Activated CD8-positive, alpha-beta memory T cell treated with anti-CD3 and anti-CD28 coated beads for 1 hour (primary cell): ENCODE measurements at places on chromosomes 3 and 15.

DNA sequence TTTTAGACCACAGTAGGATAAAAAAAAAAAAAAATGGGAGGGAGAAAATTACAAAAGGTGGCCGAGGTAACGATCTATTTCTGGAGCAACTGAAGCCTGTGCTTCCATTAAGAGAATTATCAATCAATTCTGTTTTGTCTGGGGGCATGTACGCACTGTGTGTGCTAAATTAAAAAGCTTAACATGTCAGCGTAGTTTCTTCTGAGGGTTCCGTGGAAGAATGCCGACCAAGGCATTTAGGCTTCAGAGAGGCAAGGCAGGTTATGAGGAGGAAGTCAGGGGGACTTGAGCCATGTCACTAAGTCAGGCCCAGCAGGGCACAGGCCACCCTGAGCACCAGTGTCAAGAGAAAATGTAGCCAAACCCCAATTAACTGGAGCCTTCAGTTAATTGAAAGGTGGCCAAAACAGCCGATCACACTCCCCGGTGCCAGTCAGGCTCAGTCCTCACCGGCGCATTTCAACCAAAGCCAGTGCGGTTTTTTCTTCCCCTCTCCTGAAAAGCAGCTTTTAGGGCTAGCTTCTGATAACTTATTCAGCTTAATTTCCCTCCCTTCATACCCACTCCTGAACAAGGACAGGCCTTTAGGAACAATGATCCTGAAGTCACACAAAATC lies 113.9 kb downstream of the MEGF11 start:
- DNase-seq = no peak

DNA sequence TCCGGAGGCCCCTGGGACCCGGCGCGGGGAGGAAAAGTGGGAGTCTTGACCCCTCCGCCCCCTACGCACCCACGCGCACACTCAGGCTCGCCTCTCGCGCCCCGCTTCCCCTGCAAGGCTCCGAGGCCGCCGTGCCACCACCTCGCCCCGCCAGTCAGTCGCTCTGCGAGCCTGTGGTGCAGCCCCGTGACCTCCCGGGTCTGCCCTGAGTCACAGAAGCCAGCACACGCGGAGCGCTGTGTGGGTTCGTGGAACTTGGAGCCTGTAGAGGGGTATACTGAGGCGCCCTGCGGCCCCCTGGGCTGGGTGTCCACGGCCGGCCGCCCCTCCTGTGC lies 380 bp upstream of the ALS2CL start:
- DNase-seq = peak; percentile 24

- DNase-seq = no peak
These were observed 64.2 kb downstream of the SCAPER start for GRCh38 chr15:76840830-76841460.

DNA sequence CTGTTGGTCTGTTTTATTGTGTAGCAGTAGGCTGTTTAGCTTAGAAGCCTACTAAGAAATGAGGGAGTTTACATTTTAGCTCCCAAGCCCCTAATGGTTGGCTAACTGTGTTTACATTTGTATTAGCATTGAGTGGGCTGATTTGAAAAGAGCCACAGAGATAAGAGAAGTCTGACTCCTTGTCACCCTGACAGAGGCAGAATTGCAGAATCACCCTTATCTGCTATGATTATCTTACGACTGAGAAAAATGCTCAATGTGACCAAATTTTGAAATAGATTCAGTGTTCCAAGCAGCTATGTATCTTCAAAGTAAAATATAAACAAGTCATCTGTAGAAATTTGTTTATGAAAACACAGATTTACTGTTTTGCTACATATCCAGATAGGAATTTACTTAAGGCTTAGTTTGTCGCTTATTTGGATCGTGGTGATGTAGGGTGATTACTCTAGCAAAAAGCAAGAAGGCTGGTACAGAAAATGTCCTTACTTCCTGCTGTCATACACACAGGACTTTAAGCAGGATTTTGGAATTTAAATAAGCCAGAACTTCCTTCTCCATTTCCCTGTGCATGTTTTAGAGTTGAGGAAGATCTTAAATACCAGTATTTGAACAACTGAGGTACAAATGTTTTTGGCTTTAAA lies 19.0 kb downstream of the SEMA6D start:
- no peak for DNase-seq

DNA sequence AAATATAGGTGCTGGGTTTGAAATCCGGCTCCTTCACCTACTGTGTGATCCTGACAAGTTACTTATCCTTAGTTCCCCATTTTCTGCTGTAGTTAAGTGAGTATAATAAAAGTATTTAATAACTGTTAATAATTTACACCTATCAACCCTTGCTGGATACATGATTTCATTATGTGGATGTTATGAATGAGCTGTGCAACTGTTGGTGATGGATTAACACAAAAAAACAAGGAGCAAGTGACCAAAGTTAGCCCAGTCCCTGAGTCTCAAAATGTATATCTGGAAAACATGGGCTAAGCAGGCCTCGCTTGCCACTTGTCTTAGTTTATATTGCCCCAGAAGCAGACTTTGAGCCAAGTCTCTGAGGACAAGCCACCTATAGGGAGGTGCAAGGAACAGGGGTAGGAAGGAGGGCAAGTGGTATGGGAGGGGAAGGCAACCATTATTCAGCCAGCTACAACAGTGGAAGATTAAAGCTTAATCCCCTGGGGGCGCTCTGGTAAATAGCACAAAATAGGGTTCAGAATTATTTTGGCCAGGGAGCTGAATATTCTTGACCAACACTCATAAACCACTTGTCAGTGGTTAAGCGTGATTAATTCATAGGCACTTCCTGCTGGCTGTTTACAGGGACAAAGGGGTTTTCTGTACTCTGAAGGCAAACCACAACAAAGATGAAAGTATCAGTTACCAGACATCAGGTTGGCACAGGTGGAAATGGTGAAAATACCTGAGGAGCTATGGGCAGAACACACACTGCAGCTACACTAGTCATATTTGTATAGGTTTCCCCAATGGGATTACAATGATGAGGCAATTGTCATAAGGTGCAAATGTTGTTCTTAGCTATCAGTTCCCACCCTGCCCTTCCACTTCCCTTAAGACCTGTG lies 76.2 kb downstream of the TRIM42 start:
- no peak for DNase-seq

DNA sequence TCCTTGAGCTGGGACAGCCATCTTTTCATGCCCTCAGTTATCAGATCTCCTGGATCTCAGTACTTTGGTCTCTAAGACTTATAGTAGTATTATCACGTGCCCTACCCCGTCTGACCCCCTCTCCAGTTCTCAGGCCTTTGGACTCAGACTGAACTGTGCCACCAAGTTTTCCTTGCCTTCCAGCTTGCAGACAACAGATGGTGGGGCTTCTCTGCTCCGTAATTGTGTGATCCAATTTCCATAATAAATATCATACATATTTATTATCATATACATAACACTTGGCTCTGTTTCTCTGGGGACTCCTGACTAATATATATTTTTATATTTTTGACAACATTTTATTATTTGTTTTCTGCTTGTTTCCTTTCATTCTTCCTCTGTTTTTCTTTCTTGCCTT lies 458.8 kb upstream of the SEMA6D start:
- DNase-seq = no peak

GRCh38 chr3:102200126-102200525 lies 234.7 kb upstream of the ZPLD1 start:
- DNase-seq = no peak

DNA sequence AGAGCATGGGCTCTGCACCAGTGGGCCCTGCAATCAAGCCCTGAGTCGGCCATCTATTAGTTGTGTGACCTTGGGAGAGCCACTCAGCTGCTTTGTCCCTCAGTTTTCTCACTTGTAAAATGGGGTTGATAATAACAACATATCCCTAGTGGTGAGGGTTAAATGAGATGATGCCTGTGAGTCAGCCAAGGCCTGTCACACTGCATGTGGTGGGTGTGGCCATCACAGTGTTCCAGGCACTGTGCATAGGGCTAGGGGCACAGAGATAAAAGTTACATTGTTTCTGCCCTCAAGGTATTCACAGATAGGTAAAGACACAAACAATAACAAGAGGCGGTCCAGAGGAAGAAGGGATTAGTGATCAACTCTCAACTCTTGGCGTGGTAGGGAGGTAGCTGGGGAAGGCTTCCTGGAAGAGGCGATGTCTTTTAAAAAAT lies 19.5 kb downstream of the SMAD6 start:
- DNase-seq = no peak

- DNase-seq = no peak
These were observed 5.9 kb upstream of the EDEM1 start for GRCh38 chr3:5181469-5182141.

GRCh38 chr3:26264708-26265107 lies 357.9 kb upstream of the LRRC3B start:
- no peak for DNase-seq

DNA sequence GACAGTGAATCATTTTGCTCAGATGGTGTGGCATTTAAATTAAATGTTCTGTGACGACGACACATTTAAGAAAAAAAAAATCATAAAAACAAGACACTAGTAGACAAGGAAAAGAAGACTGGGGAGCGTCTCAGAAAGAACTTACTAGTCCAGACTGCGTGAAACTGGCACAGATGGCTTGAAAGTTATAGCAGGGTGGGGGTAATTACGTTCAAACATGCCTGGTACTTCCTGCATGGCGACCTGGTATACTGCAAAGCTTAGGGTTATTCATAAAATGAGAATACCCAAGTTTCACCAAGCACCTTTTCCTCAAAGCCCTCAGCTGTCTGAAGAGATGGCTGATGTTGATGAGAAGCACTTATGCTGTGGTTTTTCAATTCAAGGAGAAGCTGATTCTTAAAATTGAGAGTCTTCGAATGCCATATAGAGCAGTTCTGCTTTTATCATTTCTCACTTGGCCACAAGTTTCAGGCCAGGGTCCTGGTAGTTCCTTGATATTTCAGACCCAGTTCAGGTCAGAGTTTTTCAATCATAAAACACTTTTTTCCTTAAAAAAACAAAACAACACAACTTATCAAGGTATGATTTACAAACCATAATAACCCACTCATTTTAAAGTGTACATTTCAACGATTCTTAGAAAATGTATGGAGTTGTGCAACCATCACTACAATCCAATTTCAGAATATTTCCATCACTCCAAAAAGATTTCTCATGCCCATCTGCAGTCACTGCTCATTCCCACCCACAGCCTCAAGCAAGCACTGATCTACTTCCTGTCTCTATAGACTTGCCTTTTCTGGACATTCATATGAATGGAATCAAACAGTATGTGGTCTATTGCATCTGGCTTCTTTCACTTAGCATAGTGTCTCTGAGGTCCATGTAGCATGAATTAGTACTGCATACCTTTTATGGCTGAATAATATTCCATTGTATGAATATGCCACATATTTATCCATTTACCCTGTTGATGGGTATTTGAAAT lies 24.7 kb downstream of the PCOLCE2 start:
- no peak for DNase-seq

- DNase-seq = no peak
These were observed 12.2 kb downstream of the CAV3 start for GRCh38 chr3:8745619-8746370.

- no peak for DNase-seq
These were observed 25.2 kb downstream of the RAB5A start for GRCh38 chr3:19972054-19972453.

DNA sequence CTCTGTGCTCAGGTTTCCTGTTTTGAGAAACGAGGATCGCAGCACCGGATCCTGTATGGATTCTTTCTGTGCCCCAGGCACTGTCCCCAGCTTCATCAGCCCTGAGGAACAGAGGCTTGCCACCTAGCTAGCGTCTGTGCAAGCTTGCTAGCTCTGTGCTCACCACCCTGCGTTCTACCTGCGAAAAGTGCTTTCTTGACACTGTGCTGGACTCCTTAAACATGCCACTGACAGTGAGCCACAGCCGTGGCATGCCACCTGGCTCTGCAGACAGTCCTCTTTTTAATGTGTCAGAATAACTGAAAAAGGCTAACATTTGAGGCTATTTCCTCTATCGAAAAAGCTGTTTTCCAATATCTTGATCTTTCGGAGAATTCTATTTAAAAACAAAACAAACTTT lies 1.4 kb downstream of the PGPEP1L start:
- DNase-seq = no peak

DNA sequence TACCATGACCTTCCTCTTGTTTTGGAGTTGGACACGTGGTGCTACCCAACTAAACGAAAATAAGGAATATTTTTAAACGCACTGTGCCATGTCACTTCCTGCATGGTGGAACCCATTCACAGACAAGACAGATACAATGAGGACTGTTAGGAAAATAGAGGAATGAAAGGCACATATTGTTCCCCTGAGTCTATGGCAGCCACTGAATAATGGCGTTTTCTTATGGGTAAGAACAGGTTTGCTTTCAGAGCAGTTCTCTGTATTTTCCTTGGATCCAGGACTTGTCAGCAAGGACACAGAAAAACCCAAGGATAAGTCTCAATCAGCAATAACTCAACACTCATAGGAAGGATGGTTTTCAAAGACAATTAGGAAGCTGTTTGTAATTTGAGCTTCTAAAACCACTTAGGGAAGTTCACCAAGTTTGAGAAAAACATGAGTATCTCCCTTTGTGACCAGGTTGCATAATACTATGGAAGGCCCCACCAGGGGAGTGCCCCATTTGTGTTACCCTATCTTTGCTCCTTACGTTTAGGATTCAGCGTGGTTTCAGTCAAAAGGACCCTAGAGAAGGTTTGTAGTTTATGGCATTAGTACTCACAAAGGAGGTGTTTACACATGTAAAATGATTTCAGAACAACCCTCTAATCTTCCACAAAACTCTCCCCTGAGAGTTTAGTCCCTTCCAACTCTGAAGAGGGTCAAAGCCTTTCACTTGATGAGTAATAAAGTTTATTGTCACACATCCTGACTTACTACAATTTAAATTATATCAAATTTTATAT lies 487.2 kb upstream of the ATP11B start:
- no peak for DNase-seq

GRCh38 chr3:144770281-144770680 lies 798.7 kb downstream of the DIPK2A start:
- DNase-seq = no peak

GRCh38 chr3:10507331-10507730 lies 1.9 kb upstream of the ATP2B2 start:
- DNase-seq = no peak

GRCh38 chr3:34783876-34784275 lies 855.4 kb upstream of the ARPP21 start:
- DNase-seq = no peak
